A549 treated with AZD2906 at 1 μM for 4 hours (cell line): ENCODE measurements at places on chromosomes 3 and 15. TPM values are rescaled to one million over a fixed set of nuclear protein-coding genes. Genes with fewer than 3 reads are reported as not detected.

The RETNLB gene
- total RNA-seq, result not detected in 5 replicates

The CYP11A1 gene
- 0.07 to 0.13 TPM (median 0.10 TPM) in 3 of 5 replicates, not detected in the others for total RNA-seq

The SOX2 gene
- total RNA-seq, result 0.38 to 0.58 TPM (median 0.44 TPM) in 5 replicates

The LRRN1 gene
- total RNA-seq, result 0.02 TPM in 1 of 5 replicates, not detected in the others

The PPM1M gene
- 3.8 to 5.7 TPM (median 4.9 TPM) in 5 replicates for total RNA-seq

The SEMA3B gene
- total RNA-seq, result 5.2 to 7.9 TPM (median 7.4 TPM) in 5 replicates
